ENCODE measurements at places on chromosomes 4 and X.
A peak's percentile ranks its signal among the peaks of the same experiment; 100 is the strongest.

DNA sequence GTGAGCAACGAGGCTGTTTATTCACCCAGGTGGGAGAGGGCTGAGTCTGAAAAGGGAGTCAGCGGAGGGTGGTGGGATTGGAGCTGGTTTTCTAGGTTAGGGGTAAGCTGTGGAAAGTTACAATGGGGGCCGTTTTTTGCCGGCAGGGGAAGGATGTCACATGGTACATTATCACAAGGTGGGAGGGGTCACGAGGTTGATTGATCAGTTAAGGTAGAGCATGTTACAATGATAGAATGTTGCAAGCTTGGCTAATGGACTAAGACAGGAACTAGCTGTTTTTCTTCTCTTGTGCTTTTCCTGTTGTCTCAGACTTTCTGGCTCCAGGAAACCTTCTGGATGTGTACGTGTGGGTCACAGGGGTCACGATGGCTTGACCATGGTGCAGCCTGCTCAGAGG, 536.3 kb upstream of the HTR2C start:
- DNase-seq = no peak

DNA sequence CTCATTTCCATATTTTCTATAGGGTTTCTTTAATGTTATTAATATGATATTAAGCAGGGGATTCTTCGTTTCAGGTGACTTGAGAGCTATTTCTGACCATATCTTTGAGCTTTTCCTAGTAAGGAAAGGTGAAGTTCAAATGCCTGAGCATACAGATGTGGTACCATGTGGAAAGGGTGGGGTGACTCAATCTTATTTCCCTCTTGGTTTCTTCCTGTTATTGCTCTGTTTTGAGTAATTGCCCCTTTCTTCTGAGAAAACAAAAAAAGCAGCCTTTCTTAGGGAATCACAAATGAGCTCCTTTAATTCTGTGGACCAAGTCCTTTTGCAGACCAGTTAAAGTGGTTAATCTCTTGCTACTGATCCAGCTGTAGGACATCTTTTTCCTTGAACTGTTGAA, 41.0 kb upstream of the AGA start:
- DNase-seq = no peak

GRCh38 chr4:13559413-13559812, 15.1 kb upstream of the NKX3-2 start:
- DNase-seq = no peak

- DNase-seq = no peak
Measured at GRCh38 chr4:41517747-41518146, 20.2 kb upstream of the LIMCH1 start.

- peak; percentile 14 for DNase-seq
Measured at GRCh38 chr4:153409412-153409811, 56.7 kb upstream of the TMEM131L start.

- no peak for DNase-seq
Measured at GRCh38 chr4:184433258-184433892, 41.0 kb downstream of the IRF2 start.

GRCh38 chr4:72761368-72762038, 192.5 kb upstream of the ADAMTS3 start:
- DNase-seq = no peak

- DNase-seq = no peak
Measured at GRCh38 chr4:99008051-99008450, 12.5 kb downstream of the METAP1 start.

DNA sequence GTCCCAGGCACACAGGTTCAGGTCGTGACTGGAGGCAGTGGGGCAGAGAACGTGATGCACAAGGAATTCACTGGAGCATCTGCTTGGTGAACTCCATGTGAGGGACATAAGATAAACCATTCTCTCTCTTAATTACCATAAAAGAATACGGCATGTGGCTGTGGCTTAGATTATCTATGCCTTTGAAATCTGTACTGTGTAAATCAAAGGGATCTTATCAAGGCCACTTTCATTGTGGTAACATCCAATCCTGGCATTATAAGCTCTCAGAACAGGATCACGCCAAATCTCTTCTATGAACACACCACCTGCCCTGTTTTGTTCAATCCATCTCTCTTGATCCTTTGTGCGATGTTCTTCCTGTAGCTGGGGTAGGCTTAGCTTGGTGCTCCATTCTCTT, 192.3 kb downstream of the SPATA18 start:
- no peak for DNase-seq

GRCh38 chr4:122503214-122503613, 46.7 kb upstream of the IL2 start:
- DNase-seq = no peak

Data from NCI-H446 treated with DMSO at 0.1 percent for 48 hours (cell line).